Osteoblast (primary cell): ENCODE measurements at places on chromosomes 2 and 18.

DNA sequence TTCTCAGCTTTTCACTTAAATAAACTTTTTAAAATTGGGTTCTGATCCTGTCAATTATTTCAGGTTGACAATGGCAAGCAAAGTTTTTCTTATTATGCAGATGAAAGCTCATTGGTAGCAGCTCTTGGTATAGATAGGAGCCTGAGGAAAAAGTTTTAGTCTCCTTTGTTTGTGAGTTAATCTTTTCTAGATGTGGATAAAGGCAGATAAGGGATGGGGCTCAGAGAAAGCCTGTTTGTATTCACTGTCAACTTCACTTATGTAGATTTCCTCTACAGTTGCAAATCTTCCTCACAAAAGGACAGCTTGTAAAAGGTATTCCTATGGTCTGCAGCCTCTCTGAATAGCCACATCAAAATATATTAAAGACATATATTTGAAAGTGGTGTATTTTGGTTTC lies 224.5 kb upstream of the SPOPL start:
- no peak for DNase-seq

DNA sequence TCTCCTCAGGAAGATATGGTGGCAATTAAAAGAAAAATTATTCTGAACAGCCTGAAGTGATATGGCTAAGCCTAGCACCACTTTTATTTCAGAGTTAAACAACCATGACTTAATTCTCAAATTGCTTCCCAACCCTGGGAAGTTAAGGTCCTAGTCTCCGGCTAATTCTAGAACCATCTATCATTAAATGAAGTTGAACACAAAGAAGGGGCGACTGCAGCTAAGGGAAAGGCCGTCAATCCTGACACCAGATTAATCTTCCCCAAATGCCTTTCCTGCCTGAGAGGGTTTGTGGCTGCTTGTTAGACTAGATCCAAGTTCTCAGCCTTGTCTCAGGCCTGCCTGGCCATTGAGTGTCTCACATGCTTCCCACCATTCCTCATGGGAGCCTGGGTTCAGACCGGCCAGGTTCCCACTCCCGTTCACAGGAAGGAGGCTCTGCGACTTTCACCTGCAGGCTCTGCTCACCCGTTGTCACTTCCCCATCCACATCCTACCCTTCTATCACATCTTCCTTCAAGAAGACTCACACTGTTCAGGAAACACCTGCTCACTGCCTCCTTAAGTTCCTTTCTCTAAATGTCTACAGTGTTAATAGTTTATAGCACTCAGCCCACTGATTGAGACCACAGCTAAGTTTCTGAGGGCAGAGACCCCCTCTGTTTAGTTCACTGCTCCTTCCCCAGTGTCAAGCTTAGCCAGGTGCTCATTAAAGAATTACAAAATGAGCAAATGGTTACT lies 282.9 kb upstream of the REV1 start:
- DNase-seq = no peak

GRCh38 chr2:17626986-17627385 lies 86.5 kb downstream of the VSNL1 start:
- no peak for DNase-seq

DNA sequence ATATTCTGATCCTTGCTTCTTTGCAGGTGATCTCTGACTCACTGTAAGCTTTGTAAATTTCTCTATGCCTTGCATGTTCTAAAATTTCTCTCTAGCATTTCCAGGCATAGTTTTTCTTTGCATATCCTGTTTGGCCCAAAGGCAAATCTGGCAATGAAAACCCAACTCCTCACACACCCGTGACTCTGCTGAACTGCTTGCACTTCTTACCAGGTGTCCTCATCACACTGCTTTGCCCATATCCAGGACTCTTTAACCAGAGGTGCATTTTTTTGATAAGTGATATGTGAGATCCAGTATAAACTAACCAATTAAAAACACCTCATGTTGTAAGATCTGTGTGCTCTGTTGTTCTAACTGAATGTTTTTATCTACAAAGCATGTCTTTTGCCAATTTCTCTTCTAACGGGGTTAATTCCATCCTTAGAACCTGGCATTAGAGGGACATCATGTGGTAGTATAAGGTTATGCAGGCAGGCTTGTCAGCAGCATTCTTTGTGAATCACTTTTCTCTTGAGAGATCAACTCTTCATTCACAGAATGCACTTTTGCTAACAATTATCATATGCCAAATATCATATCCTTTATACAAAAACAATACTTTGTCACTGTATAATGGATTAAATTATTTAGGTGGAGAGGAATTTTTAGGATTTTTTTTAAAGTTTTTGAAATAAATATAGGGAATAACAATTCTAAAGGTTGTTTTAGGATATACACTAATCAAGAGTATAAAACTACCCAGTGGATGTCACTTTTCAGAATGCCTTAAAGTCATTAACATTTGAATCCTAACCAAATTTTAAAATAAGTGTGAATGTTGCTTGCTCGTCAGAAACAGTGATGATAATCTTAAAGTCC lies 20.8 kb upstream of the TMX3 start:
- DNase-seq = peak; percentile 36

DNA sequence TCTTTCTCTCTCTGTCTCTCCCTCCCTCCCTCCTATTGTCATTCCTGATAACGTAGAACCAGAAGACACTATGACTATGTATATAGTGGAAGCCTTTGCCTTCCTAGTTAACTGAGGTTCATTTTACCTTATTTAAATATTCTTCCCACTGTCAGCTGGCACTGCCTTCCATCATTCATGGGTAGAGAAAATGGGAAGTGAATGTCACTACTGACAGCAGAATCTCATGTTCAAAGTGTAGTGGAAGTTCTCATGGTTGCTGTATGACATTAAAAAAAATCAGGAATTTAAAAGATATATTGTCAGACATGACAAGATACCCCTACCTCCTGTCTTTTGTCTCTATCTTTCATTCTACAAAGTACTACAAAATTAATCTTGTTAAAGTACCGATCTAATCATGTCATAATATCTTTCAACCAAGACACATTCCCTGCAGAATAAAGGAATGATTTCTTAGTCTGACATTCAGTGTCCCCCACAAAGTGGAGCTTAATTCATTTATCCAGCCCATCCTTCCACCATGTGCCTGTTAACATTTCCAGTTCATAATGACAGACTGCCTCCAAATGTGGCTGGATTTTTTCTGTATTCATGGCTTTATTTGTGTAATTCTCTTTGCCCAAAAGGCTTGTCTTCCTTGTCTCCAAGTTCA lies 250.1 kb upstream of the CDH20 start:
- no peak for DNase-seq

- no peak for DNase-seq
Observed at GRCh38 chr2:187009483-187010239, 160.7 kb upstream of the ZSWIM2 start.

GRCh38 chr2:118490330-118490729 lies 357.1 kb downstream of the EN1 start:
- DNase-seq = no peak

DNA sequence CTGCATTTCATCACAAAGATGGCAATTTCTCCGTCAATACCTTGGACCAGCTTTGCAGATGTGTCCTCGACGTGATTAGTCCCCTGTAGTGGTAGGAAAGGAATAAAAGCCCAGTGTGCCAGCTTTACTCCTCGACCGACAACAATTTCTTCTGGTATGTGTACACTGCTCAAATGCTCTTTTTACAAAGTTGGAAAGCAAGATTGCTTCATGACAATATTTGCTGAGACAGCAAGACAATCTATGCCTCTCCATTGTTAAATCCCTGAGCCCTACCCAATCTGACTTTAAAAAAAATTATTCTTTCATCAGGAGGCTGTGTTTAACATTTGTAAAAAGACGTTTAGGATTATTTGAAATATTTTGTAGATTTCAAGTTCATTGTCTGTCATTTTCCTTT lies 27.6 kb upstream of the ZEB2 start:
- DNase-seq = no peak

DNA sequence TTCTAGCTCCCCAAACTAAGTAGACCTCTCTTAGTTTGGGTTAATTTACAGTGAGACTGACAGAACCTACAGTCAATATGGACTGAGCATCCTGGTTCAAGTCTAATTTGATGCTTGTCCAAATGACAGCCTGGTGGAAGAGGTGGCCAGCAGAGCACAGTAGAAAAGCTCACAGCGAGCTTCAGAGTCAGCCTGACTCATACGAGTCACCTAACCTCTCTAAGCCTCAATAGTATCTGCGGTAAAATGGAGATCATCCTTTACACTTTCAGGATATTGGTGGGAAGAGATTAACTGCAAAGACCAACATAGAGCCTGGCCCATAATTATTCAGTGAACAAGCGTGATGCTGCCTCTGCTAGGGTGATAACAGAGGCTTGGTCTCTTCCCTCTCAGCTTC lies 54.5 kb downstream of the DOCK10 start:
- DNase-seq = peak; percentile 23

DNA sequence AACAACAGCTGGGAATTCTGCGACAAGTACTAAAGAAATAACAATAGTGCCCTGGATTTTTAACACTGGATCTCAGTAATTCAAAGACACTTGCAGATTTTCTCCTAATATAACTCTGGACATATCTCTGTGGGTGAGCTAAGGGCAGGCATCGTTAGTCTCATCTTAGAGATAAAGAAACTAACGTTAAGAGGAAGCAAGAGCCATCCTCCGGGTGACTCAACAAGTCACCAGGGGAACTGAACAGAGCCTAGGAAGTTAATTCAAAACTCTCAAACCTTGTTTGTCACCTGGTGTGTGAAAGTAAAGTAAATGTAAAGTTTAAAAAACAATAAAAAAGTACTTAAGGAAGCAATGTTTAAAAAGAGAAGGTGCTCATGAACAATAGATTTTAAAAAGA lies 41.6 kb upstream of the NRP2 start:
- no peak for DNase-seq

DNA sequence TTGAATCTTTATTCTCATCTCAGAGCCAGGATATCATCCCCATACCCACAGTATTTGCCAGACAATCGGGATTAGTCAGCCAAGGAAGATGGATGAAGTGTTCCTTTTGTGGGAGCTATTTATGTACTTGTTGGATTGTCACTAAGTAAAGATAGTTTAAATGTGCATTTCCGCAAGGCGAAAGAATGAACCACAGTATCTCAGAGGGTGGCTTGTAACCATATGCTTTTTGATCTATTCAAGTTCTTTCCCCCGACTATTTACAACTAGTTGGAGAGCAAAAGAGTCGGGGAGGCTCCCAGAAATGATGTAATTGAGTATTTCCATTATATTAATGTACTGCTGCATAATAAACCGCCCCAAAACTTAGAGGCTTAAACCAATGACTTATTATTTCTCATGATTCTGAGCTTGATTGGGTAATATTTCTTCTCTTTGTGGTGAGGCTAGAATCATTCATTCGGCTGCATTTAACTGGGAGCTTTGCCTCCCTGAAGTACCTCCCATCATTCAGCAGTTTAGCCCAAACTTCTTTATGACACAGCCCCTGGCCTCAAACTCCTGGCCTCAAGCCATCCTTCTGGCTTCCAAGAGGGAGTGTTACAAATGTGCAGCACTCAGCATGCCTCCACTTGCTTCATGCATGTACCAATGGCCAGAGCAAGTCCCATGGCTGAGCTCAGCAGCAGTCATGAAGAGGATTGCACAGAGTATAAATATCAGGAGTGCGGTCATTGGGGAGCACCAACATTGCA lies 423.7 kb downstream of the METTL4 start:
- no peak for DNase-seq

DNA sequence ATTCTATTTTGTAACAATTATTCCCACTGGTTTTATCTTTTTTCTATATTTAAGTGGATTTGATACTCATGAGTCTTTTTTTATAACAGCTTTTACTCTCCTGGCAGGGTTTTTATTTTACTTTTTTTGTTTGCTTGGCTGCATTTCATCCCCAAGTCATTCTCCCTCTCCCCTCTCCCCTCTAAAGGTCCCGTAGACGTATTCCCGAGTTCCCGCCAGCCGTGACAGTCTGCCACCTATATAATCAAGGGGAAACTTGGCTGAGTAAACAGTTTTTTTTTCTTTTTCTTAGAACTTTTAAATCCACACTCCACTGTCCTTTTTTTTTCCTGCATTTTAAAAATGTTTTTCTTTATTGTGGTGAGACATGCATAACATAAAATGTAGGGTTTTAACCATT lies 433.1 kb upstream of the HS6ST1 start:
- no peak for DNase-seq
